NCI-H510A (cell line): ENCODE measurements at places on chromosomes 6 and 20.

- DNase-seq: no peak
Observed at GRCh38 chr6:81847866-81848265, 95.4 kb upstream of the TENT5A start.

GRCh38 chr20:54110457-54110856, 40.1 kb upstream of the BCAS1 start:
- no peak for DNase-seq

GRCh38 chr6:144217264-144217663, 66.9 kb downstream of the STX11 start:
- DNase-seq: no peak

DNA sequence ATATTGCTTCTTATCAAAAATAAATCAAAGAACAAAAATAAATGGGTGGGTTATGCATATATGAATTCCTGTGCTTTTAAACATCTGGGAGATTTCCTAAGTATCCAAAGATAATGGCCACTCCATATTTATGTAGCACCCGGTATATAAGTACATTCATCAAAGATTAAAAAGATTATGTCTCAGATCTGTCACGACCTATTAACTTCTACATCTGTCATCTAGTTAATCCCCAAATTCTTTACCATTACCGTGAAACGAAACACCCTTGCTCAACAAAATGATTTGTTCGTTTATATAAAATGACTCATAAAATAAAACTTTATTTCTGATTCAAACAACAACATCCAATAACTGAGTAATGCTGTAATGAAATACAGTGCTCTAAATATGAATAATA, 64.8 kb upstream of the FOXQ1 start:
- no peak for DNase-seq

- no peak for DNase-seq
Observed at GRCh38 chr6:108286366-108286765, 8.5 kb upstream of the AFG1L start.

DNA sequence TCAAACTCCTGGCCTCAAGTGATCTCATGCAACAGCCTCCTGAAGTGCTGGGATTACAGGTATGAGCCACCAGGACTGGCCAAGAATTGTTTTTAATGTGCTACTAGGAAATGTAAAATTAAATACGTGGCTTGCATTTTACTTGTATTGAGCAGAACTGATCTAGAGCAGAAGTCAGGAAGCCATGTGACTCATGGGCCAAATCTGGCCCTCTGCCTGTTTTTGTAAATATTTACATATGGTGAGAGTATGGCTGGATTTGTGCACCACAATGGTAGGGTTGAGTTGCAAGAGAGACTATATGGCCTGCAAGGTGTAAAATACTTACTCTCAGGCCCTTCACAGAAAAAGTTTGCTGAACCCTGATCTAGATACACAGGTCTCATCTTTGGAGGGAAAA, 75.8 kb downstream of the LAMP5 start:
- DNase-seq: no peak

- DNase-seq: no peak
Observed at GRCh38 chr6:73139681-73140383, 85.5 kb downstream of the KHDC1L start.

DNA sequence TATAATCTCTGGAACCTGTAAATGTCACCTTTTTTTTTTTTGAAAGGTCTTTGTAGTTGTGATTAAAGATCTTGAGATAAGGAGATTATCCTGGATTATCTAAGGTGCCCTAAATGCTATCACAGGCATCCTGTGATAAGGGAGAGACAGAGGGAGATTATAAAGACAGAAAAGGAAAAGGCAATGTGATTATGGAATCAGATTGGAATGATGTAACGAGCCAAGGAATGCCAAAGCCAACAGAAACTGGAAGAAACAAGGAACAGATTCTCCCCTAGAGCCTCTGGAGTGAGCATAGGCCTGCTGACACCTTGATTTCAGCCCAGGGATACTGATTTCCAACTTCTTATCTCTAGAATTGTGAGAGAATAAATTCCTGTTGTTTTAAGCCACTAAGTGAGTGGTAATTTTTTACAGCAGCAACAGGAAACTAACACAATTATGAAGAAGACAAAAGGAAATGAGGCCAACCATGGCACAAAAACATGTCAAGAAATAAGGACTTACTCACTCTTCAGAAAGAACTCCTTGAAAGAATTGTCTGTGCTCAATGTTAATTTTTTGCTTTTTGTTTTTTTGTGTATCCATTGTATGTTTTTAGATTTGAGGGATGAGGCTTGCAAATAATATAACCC, 82.7 kb downstream of the CFAP61 start:
- DNase-seq: no peak

- DNase-seq: peak; percentile 95
Observed at GRCh38 chr6:39339868-39340550, 17.5 kb upstream of the KCNK16 start.

GRCh38 chr6:168858926-168859325, 394.7 kb downstream of the THBS2 start:
- DNase-seq: no peak

DNA sequence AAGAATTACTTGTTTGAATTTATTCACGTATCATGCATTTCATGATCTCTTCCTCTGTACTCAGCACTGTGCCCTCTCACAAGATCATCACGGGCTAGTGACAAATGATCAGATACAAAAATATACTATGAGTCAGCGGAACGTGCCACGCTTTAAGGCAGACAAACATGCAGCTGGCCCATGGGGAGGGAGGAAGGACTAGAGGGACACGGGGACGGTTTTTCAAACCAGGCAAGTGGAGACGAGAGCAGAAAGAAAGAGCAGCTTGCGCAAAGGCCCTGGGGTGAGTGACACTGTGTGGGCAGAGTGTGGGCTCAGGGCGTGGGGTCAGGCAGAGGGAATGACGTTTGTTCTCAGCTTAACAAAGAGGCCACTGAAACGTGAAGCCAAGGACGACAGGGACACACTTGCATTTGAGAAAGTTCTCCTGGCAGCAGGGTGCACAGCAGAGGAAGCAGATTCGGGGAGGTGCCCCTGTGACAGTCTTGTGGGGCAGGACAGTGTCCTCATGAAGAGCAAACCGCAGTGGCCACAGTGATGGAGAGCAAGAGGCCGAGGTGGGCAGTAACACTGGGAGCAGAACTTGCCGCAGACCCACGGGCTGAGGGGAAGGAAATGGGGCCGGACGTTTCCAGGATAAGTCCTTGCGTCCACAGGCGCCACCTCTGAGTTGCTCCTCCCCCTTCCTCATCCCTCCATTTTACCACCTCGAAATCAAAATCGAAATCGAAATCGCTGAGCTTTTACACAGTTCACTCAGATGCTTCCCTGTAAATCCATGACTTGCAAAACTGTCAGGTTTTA, 6.9 kb upstream of the RPS6KA2 start:
- no peak for DNase-seq

- DNase-seq: no peak
Observed at GRCh38 chr6:101605874-101606273, 212.4 kb downstream of the GRIK2 start.

DNA sequence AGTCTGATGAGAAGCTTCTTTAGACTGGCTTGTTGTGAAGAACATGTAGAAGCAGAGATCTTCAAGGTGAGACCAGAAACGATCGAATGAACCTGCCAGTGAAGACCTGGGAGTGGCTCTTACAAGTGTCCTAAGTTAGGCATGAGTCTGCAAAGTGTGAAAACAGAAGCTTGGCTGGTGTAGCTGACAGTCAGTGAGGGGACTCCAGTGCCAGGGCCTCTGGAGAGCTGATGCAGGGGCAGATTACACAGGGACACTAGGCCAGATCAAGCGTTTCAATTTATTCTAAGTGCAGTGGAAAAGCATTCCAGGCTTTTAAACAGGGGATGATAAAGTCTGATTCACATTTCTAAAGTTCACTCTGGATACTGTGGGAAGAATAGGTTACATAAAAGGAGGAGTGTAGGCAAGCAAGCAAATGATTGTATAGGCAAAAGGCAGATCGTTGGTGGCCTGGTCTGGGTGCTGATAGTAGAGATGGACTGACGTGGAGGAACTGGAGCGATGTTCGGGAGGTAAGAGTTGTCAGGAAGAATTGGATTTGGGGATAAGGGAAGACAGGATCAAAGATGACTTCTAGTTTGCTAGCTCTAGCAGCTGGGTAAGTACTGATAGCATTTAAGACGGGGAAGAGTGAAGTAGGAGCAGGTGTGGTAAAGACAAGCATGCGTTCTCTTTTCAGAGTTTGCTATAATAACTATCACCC, 133.5 kb downstream of the MAN1A1 start:
- no peak for DNase-seq

DNA sequence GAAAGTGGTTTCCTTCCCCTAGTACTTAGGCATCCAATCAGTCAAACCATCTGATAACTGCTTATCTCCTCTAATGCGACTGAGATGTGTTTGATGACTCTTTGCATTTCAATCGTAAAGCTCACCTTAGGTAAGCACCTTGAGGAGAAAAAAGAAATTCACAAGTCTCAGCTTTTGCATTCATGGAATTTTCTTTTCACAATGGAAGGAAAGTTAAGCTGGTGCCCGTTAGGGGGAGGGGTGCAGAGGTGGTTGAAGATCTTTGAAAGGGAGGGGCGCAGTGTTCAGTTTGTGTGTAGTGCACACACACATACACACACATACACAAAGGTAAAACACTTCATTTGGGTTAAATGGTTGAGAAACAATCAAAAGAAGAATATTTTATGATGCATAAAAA, 87.1 kb upstream of the SALL4 start:
- no peak for DNase-seq

- no peak for DNase-seq
Observed at GRCh38 chr6:114906096-114906495, 563.3 kb upstream of the HS3ST5 start.

GRCh38 chr20:10427060-10427692, 6.8 kb downstream of the MKKS start:
- no peak for DNase-seq

DNA sequence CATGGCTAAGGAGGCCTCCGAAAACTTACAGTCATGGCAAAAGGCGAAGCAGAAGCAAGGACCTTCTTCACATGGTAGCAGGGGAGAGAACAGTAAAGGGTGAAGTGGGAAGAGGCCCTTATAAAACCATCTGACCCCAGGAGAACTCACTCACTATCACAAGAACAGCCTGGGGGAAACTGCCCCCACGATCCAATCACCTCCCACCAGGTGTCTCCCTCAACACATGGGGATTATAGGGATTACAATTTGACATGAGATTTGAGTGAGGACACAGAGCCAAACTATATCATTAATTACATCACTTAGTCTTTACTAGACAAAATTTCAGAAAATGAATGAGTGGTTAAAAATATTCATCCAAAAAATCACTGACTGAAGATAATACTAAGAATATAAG, 453.6 kb downstream of the COL12A1 start:
- no peak for DNase-seq

DNA sequence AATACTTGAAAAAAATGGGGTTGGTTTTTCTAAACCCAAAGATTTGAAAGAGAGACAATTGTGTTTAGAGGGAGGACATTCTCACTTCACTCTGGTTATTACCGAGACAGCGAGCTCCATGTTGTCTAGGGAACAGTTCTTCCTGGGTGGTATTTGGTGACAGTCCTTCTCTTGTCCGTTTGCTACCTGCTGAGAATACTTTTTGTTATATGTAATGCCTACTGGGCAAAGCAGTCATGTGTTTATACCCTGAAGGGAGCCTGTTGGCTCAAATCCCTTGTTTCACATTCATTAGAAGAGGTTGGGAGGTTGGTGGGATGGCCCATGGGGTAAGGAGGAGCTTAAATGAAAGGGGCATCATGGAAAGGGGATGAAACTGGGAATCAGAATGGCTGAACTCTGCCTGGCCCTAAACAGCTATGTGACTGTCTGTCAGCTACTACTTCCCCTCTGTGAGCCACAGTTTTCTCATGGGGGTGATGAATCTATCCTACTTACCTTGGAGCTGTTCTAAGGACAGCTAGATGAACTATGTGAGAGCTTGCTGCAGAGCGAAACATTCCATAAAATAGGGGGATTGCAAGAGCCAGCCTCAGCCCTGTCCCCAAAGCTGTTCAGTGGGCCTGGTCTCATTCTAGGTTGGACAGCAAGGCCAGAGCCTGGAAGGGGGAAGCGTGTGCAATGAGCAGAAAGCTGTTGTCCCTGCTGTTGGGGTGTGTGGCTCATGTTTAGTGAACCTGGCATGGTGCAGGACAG, 43.5 kb downstream of the FNDC1 start:
- no peak for DNase-seq

DNA sequence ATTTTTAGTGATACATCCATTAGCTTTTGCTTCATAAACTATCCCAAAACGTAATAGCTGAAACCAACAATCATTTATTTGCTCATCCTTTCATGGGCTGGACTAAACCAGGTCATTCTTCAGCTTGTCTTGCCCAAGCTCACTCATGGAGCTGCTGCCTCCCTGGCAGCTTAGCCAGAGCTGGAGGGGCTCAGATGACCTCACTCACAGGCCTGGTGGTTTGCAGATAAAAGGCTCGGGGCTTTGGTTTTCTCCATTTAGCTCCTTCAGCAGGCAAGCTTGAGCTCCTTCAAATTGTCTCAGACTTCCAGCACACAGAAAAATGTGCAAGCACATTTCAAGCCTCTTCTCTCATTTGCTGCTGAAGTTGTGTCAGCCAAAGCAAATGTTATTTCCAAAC, 139.1 kb downstream of the BTBD3 start:
- DNase-seq: no peak

DNA sequence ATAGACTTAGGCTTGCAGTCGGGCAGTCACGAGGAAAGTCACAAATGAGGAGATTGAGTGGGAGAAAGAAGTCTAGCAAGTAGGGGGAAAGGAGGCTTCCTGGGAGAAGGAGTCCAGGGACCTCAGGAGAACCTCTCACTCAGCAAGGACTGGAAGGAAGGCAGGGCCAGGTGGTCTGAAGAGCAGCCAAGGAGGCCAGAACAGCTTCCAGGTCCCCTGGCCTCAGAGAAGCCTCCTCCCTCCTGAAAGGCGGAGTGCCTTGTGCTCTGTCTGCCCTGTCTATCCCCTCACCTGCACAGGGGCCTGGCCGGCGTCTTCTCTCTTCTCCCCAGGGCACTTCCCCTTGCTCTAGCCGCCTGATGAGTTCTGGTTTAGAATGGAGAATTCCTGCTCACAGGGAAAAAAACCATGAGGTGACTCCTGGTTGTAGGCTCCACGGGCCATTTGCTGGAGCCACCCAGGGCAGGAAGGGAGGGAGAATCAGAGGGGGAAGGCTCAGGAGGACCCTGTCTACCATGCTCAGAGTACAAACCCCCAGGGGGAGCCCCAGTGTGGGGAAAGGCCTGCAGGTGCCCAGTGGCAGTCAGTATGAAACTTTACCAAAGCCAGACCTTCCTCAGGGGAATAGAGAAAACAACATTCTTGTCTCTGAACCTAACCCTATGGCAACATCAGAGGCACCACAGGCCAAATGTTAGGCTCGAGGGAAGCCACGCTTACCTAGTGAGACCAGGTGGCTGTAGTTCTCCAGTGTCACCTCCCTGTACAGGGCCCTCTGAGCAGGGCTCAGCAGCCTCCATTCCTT, 11.2 kb downstream of the ZNF337 start:
- DNase-seq: no peak

GRCh38 chr6:106168097-106168888, 82.2 kb downstream of the PRDM1 start:
- no peak for DNase-seq

- DNase-seq: peak; percentile 89
Observed at GRCh38 chr20:33561692-33562601, 72.1 kb downstream of the CBFA2T2 start.

DNA sequence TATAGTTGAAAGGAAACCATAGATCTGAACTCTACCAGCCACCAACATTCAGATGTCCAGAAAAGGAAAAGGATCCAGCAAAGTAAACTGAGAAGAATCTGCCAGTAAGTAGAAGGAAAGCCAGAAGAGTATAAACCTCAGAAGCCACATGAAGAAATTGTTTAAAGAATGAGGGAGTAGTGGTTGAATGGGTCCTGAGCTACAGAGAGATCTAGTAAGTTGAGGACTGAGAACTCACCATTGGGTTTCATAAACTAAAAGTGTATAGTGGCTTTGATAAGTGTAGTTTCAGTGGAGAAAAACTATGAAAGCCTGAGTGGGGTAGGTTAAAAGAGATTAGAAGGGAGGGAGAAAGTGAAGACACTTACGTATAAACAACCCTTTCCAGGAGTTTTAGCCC, 32.0 kb upstream of the SUMO4 start:
- DNase-seq: no peak
